ENCODE measurements at places on chromosomes 2 and 18.
A peak's percentile ranks its signal among the peaks of the same experiment; 100 is the strongest.

GRCh38 chr2:176851200-176851888, 361.2 kb upstream of the HNRNPA3 start:
- no peak for DNase-seq

GRCh38 chr18:13035249-13035914, 44.2 kb downstream of the CEP192 start:
- no peak for DNase-seq

DNA sequence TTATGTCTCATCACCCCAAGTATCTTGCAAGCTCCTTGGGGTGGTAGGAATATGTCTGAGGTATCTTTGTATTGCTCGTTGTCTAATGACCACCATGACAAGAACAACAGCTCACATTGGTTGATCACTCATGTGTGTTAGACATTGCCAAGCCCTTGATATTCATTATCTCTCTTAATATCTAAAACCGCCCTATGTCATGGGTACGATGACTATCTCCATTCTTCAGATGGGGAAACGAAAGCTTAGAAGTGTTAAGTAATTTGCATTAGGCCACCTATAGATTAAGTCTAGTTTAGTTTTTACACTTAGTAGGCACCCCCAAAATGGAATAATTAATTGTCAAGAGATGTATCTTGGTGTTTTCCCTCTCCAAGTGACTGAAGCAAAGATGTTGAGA, 57.0 kb downstream of the ICOS start:
- no peak for DNase-seq

GRCh38 chr2:28801726-28802125, 8.9 kb upstream of the SPDYA start:
- DNase-seq = peak; percentile 40

DNA sequence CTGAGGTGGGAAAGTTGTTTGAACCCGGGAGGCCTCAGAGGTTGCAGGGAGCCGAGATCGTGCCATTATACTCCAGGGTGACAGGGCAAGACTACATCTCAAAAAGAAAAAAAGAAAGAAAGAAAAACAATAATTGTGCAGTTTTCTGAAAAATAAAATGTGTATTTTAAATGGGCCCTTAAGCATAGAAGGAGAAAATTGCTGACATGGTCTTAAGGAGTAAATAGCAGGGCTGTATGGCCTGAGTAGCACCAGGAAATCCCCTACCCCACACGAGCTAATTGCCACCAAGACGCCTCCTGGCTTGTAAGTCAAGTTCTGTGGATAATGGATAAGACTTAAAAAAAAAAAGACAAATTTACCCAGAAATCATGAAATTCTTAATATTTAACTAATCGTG, 271.4 kb upstream of the NCKAP5 start:
- no peak for DNase-seq

DNA sequence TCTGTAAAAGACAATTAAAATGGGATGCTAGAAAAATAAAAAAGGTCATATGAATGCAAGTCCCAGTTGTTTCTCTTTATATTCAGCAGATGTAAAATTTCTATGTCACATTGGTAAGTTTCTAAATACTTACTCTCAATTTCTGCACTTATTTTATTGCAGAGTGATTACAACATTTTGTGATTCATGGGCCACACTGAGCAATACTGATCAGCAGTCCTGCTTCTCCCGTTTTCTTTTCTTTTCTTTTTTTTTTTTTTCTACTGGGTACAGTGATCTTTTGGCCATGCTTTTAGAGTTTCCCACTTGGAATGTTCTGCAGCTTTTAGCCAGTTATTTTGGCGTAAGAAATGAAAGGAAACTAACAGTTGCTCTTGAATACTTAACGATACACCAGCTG, 38.8 kb downstream of the LIMS1 start:
- DNase-seq = peak; percentile 83

DNA sequence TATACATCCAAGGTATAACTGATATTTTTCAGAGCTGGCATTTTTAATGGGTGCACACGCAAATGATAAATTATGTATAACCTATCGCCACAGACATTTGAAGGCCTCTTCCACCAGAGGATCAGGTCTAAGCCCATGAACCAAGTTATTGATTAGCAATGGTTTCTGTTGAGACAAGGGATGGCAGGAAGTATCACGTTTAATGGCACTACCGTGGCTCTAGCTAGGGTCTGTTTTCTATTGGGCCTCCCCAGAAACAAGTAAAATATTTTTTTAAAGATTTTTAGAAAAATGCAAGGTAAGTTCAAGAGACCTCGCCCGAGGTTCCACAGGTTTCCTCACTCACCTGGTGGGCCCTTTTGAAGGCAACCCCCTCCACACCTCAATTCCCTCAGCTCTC, 667 bp downstream of the GFPT1 start:
- DNase-seq = no peak

DNA sequence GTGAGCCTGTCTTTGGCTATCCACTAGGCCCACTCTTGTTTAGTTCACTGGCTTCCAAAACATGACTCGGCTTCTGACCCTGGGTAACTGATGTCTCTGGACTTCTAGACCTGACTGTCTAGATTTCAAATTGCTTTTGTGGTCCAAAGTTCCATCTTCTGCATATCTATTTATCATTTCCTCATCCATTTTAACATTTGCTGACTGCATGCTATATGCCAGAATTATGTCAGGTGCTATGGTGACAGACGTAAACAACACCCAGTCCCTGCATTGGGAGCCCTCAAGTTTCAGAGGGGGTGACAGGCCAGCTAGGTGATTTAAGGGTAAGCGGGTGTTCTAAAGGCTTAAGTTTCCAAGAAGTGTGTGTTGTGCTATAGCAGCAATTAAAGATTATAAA, 140.9 kb downstream of the PIEZO2 start:
- peak; percentile 52 for DNase-seq

GRCh38 chr2:58019229-58019628, 27.4 kb upstream of the VRK2 start:
- DNase-seq = no peak

DNA sequence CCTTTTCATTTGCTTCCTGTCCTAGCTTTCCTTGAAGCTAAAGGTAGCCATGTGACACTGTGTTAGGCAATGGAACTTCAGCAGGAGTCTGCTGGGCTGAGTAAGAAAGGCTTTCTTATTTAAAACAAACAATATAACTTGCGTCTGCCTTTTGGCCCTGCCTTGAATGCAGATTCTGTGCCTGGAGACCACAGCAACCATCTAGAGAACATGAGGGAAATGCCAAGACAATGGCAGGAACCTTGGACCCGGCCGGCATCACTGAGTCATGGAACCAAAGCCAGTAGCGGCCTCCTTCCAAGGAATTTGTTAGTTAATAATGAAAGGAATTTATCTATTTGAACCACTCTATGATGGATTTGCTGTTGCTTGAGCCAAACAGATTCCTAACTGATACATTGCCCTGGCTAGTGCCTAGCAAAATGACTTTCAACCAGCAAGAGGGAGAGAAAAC, 207.5 kb upstream of the EPHA4 start:
- DNase-seq = peak; percentile 15

DNA sequence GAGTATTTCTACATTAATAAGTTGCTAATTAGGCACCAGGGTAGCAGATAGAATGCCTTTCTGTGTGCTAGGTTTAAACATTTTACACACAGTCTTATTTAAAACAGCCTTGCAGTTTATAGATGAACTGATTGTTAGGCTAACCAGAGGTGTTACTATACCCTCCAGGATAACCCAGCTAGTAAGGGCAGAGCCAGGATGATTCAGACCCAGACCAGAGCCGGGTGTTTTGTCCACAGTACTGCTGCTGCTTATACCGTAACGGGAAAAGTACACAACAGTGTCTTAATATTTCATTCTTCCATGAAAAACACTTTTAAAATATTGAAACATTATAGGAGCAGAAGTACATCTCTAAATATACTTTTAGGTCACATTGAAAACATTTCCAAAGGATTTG, 82.7 kb downstream of the MALT1 start:
- no peak for DNase-seq

Measured in mesenchymal stem cell (in vitro differentiated cells and primary cell).